H54 (cell line): ENCODE measurements at places on chromosomes 2 and 18.

DNA sequence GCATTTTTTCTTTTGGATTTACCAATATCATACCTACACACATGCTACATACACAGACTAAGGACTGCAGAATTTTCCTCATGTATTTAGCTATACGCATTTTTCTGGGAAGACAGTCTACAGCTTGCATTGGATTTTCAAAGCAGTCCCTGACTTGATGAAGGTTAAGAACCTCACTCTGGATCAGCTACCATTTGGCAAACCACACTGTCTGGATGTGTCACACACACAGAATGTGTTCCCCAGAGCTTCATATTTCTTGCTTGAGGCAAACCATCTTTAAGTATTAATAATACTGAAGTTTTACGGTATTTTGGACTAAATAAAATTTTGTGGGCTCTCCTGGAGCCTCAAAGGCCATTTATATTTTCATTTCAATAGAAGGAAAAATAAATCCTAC lies 102.3 kb downstream of the TCF4 start:
- no peak for DNase-seq

- DNase-seq, result no peak
Observed at GRCh38 chr2:50754514-50754913, 277.4 kb downstream of the NRXN1 start.

DNA sequence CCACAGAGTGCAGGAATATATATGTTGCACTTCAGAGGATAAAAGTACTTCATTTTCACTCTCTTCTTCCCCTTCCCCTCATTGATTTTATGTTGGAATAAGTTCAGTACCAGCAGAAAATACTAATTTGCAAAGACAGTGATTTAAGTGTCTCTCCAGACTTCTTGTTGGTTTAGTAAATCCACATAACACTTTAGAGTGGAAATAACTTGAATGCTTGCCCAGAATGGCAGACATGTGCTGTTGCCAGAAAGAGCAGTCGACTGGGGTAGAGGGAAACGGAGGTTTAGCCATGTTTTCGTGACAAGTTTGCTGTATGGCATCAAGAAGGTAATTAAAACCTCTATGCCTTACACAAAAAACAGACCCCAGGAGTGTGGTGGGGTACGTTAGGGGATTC lies 246.0 kb upstream of the CXCR4 start:
- no peak for DNase-seq

DNA sequence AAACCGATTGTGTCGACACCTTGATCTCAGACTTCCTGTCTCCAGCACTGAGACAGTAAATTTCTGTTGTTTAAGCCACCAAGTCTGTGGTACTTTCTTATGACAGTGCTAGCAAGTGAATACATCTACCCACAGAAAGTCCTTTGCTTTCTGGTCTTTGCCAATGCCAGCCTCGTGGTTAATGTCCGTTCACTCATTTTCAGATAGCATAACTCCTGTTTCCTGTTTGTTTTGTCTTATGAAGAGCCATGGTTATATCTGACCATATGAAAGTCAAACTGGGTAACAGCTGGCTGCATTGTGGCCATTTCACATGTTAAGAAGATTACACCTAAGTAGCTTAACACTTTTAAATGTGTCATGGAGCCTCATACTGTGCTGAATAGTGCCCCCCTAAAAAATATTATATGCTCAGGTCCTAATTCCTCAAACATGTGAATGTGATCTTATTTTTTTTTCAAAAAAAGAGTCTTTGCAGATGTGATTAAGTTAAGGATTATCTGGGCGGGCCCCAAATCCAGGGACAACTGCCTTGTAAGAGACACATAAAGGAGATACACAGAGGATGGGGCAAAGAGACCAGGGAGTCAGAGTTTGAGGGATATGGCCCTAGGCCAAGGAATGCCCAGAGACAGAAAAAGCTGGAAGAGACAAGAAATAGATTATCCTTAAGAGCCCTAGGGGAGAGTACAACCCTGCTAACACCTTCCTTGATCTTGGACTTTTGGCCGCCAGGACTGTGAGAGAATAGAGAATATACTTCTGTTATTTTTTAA lies 118.0 kb downstream of the KCNE4 start:
- no peak for DNase-seq

DNA sequence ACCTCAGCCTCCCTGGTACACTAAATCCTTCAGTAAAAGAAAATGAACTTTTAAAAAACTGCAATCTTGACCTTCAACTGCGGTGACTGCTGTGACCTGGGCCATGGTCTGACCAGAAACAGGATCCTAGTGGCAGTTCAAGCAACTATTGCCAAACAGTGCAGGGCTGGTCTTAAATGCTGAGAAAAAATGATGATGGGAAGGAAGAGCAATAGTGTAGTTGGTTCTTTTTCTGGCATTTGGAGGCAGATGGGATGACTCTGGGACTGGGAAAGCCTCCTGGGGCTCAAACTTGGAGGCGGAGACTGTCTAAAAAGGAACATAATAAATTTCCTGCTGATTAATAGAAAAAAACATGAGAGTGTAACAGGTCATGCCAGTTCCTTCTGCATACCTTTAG lies 45.4 kb downstream of the CHN1 start:
- no peak for DNase-seq

GRCh38 chr2:148552675-148553331 lies 91.7 kb upstream of the EPC2 start:
- DNase-seq, result no peak

DNA sequence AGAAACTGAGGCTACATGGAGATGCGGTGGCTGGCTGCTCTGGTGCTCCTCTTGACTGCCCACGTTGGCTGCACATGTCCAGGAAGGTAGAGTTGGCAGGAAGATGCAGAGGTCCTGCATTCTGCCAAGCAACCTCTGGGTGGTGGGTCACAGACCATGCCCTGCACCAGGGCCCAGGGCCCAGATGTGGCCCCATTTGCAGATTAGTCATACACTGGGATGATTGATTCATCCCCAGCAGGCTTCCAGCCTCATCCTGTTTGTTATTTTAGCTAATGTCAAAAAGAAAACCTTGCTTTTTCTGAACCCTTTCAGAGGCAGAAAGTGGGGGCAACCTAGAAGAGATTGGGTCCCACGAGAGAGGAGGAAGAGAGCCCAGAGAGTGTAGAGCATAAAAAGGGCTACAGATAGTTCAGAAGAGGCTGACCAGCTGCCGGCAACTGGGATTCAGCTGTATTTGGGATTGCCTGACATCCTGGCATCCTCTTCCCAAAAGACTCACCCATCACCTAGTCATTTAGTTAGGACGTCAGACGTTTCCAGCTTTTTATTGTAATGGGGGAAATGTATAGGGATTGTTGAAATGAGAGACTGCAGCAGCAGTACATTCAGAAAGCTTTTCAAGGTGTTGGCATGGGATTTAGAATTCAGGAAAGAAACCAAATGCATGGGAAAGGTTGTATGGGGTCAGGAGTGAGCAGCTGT lies 101.9 kb downstream of the CTIF start:
- peak; percentile 57 for DNase-seq

- no peak for DNase-seq
Observed at GRCh38 chr18:22946846-22947245, 13.7 kb downstream of the RBBP8 start.

- DNase-seq, result peak; percentile 89
Observed at GRCh38 chr2:112483042-112483473, 1.1 kb downstream of the TTL start.

- DNase-seq, result no peak
Observed at GRCh38 chr2:66446941-66447340, 12.0 kb downstream of the MEIS1 start.

DNA sequence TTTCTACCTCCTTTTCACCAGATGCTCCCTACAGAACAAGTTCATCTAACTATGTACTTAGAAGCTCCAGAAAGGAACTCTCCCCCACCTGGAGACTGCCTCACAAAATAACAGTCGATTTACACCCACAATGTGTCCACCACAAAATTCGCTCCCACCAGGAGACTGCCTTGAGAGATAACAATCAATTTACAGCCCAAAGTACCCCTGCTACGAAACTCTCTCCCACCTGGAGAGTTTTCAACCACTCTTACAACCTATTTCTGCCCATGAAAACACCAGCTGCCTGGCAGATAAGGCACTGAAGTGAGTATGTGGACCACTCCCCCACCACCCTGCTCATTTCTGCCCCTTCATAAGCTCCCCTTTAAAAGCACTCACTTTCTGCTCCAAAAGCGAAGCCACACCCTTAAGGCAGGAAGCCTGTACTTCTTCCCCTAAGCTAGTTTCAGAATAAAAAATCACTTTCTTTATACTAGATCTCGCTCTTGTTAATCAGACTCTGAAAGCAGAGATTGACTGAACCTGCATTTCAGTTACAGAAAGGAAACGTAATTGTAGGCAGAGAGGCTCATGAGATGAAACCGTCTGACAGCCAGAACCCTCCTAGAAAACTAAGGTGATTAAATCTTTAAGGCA lies 94.4 kb upstream of the RBBP8 start:
- no peak for DNase-seq

DNA sequence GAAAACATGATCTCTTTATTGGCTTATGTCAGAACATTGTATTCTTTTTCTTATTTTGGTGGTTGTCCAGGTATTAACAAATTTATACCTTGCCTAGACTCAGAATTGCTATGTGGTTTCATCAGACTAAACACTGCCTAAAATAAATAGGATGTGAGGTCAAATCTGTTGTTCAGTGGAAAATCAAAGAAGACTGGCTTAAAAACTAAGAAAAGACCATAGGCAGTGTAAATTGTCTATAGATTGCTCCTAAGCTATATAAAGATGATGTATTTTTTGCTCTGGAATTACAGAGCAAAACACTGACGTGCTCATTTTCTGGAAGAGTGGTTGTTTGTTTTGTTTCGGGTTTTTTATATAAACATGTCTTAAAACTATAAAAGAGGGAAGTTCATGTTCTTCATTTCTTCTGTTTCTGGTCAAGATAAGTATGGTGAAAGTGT lies 266.0 kb downstream of the ALPK2 start:
- no peak for DNase-seq

GRCh38 chr2:71693286-71694270 lies 240.2 kb downstream of the DYSF start:
- no peak for DNase-seq

GRCh38 chr18:59839931-59840685 lies 59.7 kb upstream of the PMAIP1 start:
- no peak for DNase-seq

GRCh38 chr2:30394096-30394495 lies 53.0 kb upstream of the LCLAT1 start:
- DNase-seq, result no peak

GRCh38 chr18:13603304-13604019 lies 122.9 kb downstream of the FAM210A start:
- no peak for DNase-seq

- DNase-seq, result no peak
Observed at GRCh38 chr18:48767090-48767690, 183.6 kb downstream of the SMAD7 start.

DNA sequence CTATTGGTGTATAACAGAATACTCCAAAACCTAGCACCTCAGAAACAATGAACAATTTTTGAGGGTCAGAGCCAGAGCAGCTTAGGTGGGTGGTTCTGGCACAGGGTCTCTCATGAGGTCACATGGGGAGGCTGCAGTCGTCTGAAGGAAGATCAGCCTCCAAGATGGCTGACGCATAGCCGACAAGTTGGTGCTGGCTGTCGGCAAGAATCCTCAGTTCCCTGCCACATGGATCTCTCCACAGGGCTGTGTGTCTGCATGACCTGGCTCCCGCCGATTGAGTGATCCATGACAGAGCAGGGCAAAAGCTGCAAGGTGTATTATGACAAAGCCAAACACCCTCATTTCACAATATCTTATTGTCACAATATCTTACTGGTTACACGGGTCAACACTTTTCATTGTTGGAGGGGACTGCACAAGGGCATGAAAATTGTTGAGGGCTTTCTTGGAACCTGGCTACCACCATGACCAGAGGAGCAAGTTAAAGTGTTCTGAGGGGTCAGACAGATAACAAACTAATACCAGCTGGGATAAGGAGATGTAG lies 4.2 kb downstream of the MYL12B start:
- DNase-seq, result no peak

GRCh38 chr2:190781604-190782198 lies 98.9 kb upstream of the GLS start:
- peak; percentile 33 for DNase-seq

DNA sequence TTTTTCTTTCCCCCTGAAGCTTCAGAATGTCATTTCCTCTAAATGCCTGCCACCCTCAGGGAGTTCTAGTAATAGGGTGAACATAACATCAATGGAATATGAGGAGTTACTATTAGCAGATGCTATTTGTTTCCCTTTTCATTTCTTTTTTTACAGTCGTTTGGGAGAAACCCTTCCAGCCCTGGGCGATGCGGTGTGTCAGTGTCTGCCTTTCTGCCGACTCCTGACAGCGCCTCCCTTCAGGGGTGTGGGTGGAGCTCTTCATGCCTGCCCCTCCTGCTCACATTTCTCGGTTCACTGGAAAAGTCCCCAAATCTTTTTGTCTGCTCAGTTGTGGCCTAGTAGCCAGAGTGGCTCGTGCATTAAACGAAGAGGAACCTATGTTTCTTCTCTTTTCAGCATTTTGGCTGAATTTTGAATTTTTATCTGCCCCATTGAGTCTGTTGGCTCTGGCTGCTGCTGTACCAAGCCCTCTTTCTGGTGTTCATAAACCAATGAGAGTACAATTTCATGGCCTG lies 72.3 kb downstream of the FMNL2 start:
- DNase-seq, result no peak

DNA sequence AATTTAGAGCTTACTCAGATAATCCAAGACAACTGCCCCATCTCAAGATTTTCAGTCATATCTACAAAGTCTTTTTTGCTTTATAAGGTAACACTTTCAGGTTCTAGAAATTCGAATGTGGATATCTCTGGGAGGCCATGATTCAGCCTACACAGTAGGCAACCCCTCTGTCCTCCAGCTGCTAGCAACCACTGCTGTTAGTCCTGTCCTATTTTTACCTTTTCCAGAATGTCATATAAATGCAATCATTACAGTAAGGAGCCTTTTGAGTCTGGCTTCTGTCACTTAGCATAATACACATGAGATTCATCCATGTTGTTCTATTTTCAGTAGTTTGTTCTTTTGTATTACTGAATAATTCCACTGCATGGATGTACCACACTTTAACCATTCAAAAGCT lies 28.5 kb upstream of the MARCHF7 start:
- no peak for DNase-seq

DNA sequence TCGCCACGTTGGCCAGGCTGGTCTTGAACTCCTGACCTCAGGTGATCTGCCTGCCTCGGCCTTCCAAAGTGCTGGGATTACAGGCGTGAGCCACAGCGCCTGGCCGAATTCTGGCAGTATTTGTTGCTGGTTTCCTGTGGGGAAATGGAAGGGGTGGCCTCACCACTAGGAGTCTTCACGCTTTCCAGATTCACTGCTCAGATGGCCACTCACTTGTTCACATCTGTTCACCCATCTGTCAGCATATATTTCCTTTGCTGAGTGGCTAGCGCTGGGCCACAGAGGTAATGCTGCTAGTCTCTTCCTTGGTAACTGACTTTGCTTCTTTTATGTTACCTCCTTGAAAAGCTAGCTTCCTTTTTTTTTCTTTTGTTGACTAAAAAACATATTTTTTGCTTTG lies 27.2 kb downstream of the TMEM177 start:
- DNase-seq, result no peak

- DNase-seq, result no peak
Observed at GRCh38 chr2:48750128-48750739, 5.3 kb downstream of the LHCGR start.

GRCh38 chr18:55425698-55426097 lies 162.3 kb downstream of the TCF4 start:
- DNase-seq, result no peak
